Placental epithelial cell (primary cell): ENCODE measurements at places on chromosomes 1 and 21. TPM values are rescaled to one million over a fixed set of nuclear protein-coding genes. Genes with fewer than 3 reads are reported as not detected.

NRIP1 gene
- total RNA-seq, result 23.9 and 27.0 TPM in 2 replicates

PBX1 gene
- total RNA-seq, result 77.6 and 165 TPM in 2 replicates

KIF17 gene
- 0.33 and 0.39 TPM in 2 replicates for total RNA-seq

ERVH48-1 gene
- total RNA-seq, result not detected in 2 replicates

ZYG11B gene
- 31.4 and 54.9 TPM in 2 replicates for total RNA-seq

IL19 gene
- not detected in 2 replicates for total RNA-seq

DCDC2B gene
- not detected in 2 replicates for total RNA-seq

ATP6V1G3 gene
- total RNA-seq, result not detected in 2 replicates
